ENCODE measurements at places on chromosomes 7 and 10.

DNA sequence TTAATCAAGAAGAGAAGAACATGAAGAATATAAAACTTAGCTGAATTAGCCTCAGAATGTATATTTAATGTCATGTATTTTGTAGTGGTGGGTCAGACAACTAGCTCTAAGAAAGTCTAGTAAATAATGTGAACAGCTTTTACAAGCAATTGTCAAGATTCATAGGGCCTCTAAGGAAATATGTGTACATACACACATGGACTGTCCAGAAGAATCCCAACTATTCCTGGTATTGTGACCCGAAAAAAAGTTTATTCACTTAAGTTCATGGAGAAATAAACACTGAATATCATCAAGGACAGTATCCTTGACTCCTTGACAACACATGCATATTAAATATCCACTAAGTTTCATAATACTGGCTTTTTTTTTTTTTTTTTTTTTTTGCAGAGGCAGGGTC, 11.4 kb upstream of the TWIST1 start:
- DNase-seq = no peak

DNA sequence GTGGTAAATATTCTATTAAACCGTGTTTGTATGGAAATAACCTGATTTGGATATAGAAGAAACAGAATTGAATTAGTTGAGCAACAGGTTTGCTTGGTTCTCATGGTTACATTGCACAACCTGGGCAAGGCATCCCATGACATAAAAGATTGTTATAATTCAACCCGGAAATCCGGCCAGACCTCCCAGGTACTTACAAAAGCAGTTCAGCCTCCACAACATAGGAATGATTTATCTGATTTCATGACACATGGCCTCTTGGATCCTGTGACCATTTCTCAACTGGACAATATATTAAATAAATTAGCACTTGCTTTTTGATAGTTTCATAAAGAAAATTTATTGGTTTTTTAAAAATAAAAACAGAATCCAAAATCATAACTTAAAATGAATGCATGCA, 55.1 kb upstream of the PTPN12 start:
- DNase-seq = no peak

GRCh38 chr7:130982160-130982638, 248.2 kb upstream of the KLF14 start:
- no peak for DNase-seq

GRCh38 chr10:18059826-18060559, 80.2 kb upstream of the CACNB2 start:
- DNase-seq = no peak

- DNase-seq = no peak
These were observed 84.5 kb downstream of the RNF32 start for GRCh38 chr7:156725073-156725472.

- no peak for DNase-seq
These were observed 579.4 kb upstream of the PFKP start for GRCh38 chr10:2487921-2488320.

- DNase-seq = no peak
These were observed 313.6 kb upstream of the ZMIZ1 start for GRCh38 chr10:78755063-78755701.

Measured in activated naive CD4-positive, alpha-beta T cell (primary cell).